ENCODE measurements at places on chromosomes 2 and 18. TPM values are rescaled to one million over a fixed set of nuclear protein-coding genes. Genes with fewer than 3 reads are reported as not detected.

DNA sequence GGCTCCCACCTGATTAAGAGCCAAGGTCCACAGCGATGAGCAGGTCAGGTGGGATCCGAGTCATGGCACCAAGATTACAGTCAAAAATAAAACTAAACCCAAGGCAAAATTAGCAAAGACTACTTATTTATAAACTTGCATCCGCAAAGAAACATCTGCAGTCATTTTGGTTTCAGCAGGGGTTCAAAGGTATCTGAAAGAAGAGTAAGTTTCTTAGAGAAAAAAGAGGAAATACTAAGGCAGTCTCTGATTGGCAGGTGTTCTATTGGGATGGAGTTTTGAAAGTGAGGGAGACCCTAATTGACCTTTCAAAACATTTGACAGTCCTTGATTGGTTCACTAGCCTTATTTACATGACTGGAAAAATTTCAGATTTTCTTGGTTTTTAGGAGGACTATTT, 11.0 kb upstream of the PLB1 start:
- no peak overlapping the region for H3K27ac ChIP-seq
- no peaks in the 10 kb centered on the region for H3K36me3 ChIP-seq
- no peak overlapping the region for H3K4me3 ChIP-seq
- no peaks in the 10 kb centered on the region for H3K4me1 ChIP-seq

GRCh38 chr2:105427485-105427884, 28.6 kb upstream of the FHL2 start:
- no peak for DNase-seq
- H3K27me3 ChIP-seq, result no peaks in the 10 kb centered on the region
- H3K27ac ChIP-seq, result no peak overlapping the region
- H3K4me3 ChIP-seq, result no peak overlapping the region

GRCh38 chr2:151782378-151783132, 45.7 kb downstream of the ARL5A start:
- no peak overlapping the region for H3K27ac ChIP-seq
- H3K4me1 ChIP-seq, result no peaks in the 10 kb centered on the region
- no peak overlapping the region for H3K4me3 ChIP-seq
- no peak for DNase-seq

- H3K27me3 ChIP-seq, result no peaks in the 10 kb centered on the region
- H3K4me3 ChIP-seq, result no peak overlapping the region
- no peak overlapping the region for H3K27ac ChIP-seq
- no peaks in the 10 kb centered on the region for H3K36me3 ChIP-seq
- no peak for DNase-seq
Measured at GRCh38 chr2:39550701-39551285, 113.7 kb upstream of the MAP4K3 start.

DNA sequence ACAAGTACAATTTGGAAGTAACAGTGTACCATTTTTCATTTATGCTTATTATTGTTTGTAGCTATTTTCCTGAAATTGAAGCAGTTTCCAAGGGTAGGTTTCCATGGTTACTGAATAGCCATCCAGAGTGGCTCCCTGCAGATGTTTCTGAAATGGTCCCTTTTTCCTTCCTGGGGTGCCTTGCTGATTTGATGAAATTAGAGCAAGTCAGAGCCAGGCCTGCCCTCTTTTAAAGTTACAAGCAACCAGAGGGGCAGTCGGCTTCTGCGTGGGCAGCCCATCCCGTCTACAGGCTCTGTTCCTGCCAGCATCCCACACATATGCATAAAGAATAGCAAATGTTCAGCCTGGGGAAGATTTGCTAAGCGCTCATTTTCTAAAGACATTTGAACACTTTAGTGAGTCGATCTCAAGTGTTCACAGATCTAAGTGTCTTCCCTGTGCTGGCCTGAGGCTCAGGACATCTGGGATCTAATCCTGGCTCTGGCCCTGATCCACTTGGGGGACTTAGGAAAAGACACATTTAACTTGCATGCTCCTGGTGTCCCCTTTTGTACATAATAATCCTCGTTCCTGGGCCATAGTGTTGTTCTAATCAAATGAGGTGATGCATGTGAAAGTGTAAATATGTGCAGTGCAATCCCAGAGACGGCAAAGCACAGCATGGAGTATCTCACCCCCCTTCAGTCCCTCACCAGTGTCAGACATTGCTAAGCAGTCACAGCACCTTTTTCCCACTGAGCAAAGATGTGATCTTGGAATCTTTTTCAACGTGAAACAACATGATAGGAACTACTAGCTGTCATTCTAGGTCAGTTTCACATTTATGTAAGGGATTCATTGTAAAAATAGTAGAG, 92.2 kb downstream of the STPG4 start:
- peaks cover 28% of the 10 kb centered on the region for H3K4me1 ChIP-seq
- H3K36me3 ChIP-seq, result no peaks in the 10 kb centered on the region
- DNase-seq, result no peak
- no peak overlapping the region for H3K4me3 ChIP-seq
- no peaks in the 10 kb centered on the region for H3K27me3 ChIP-seq

DNA sequence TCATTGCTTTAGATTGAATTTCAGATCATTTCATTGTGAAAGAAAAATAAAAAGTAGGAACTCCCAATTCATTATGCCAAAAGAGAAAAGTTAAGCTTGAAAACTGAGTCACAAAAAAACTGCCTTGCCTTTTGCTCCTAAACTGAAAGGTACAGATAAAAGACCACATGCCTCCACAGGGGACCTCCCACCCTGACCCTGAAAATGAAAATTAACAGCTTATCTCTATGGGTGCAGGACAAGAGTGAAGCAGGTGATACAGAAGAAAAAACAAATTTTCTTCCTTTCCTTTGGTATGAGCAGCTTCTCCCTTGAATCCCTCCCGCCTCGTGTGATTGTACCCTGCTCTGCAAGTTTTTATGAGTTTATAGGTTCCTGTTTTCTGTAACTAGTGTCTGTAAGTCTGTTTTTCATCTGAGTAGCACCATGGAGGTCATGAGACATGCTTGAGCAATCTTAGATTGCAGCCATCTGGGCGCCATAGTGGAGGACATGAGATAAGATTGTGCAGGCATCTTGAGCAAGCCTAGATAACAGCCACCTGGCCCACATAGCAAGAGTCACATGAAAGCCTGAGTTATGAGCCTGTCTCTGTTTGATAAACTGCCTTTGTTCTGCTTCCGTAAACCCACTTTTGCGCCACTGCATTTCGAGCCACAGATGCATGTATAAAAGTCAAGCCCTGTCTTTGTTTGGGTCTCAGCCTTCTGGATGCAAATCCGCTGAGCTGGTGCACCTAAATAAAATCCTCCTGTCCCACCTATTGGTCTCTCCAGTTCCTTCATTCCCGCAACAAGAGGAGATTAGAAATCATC, 56.2 kb upstream of the DYNC1I2 start:
- H3K36me3 ChIP-seq, result no peaks in the 10 kb centered on the region
- H3K27ac ChIP-seq, result no peak overlapping the region
- no peak overlapping the region for H3K4me3 ChIP-seq
- no peaks in the 10 kb centered on the region for H3K4me1 ChIP-seq

- no peaks in the 10 kb centered on the region for H3K27me3 ChIP-seq
- DNase-seq, result no peak
- no peak overlapping the region for H3K27ac ChIP-seq
- no peaks in the 10 kb centered on the region for H3K36me3 ChIP-seq
- H3K4me1 ChIP-seq, result no peaks in the 10 kb centered on the region
- no peak overlapping the region for H3K4me3 ChIP-seq
Measured at GRCh38 chr2:23312996-23313606, 71.9 kb upstream of the KLHL29 start.

DNA sequence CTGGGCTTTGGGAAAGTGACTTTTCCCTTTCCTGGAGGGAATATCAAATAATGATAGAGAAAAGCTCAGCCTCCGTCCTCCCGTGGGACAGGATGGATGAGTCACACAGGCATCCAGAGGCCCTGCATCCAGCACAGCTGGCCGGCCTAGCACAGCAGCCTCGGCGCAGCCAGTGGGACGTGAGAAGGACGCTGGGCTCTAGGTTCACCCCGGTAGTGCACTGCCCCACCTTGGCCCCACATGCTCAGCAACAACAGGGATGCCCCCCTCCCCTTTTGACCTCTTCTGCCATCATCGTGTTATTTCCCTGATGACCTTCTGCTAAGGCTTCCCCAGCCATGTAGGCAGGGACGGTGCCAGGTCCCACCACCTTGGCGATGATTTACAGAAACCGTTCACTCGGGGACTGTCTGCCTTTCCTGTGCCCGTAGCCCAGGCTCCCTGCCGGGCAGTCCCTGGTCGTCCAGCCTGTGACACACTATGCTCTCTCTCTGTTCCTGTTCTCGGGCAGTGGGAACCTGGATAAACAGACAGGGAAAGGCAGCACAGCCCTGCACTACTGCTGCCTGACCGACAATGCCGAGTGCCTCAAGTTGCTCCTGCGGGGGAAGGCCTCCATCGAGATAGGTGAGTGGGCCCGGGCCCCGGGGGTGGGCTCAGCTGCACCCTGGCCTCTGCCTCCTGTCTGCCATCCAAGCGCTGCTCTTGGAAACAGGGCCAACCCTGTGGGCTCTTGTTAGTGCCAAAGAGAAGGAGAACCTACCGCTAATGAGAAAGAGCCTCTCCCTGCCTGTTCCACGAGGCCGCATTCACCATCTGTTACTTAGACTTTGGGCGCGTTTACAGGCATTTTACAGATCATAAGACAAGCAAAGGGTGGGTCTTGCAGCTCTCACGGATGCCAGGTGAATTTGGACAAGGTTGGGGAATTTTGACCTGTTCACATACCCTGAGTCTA, 44.6 kb downstream of the ITGB1BP1 start:
- DNase-seq, result no peak
- peaks cover 32% of the 10 kb centered on the region for H3K4me1 ChIP-seq
- H3K27ac ChIP-seq, result peak overlapping the region; percentile 42
- H3K27me3 ChIP-seq, result no peaks in the 10 kb centered on the region
- no peaks in the 10 kb centered on the region for H3K36me3 ChIP-seq

DNA sequence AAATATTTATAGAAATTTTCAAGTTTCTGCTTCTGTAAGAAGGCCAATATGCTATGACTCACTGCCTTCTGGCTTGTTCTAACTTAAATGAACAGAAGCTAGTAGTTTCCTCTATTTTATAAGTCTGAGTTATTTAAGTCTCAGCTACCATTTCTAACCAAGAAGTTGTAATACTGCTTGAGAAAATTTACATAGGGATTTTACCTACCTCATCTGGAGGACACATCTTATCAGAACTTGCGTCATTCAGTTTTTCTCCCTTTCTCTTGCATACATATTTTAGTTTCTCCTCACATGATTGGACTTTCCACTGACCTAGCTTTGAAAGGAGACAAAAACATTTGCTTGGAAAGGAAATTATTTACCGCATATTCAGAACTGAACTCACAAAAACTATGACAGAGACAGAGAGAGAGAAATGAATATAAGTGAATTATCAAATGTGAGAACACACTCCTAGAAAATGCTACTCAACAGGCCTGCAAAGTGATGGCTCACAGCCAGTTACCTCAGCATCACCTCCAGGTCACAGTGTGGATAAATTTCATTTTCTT, 81.1 kb upstream of the CD302 start:
- DNase-seq, result no peak
- H3K36me3 ChIP-seq, result peaks cover under 1% of the 10 kb centered on the region
- no peaks in the 10 kb centered on the region for H3K4me1 ChIP-seq
- no peak overlapping the region for H3K4me3 ChIP-seq

DNA sequence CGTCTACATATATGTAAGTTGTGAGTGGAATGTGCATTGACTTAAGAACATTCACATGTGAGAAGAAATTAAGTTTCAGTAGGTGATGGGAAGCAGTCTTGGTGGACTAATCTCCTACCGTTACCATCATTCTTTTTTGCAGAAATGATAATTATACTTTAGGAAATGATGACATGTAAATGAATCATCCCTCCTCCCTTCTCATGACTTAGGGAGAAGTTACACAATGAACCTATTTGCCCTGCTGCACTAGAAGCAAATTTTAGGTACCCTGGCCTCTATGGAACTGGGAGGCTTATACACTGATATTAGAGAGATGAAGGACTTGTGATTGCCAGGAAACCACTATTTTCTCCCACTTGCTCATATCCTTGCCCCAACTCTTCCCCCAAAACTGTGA, 214.2 kb downstream of the CALCRL start:
- DNase-seq, result no peak
- no peak overlapping the region for H3K27ac ChIP-seq
- H3K4me1 ChIP-seq, result no peaks in the 10 kb centered on the region
- H3K36me3 ChIP-seq, result no peaks in the 10 kb centered on the region
- no peaks in the 10 kb centered on the region for H3K27me3 ChIP-seq

Gene CFAP221
- total RNA-seq, result not detected

Gene SERPINB7
- 1.1 TPM for total RNA-seq

Gene NLRC4
- 0.44 TPM for total RNA-seq

Gene LIMS3
- not detected for total RNA-seq

Gene TMEM200C
- total RNA-seq, result not detected

Gene PER2
- total RNA-seq, result 6.2 TPM

Gene POTEJ
- not detected for total RNA-seq
